ENCODE measurements at places on chromosomes 1 and 21.

DNA sequence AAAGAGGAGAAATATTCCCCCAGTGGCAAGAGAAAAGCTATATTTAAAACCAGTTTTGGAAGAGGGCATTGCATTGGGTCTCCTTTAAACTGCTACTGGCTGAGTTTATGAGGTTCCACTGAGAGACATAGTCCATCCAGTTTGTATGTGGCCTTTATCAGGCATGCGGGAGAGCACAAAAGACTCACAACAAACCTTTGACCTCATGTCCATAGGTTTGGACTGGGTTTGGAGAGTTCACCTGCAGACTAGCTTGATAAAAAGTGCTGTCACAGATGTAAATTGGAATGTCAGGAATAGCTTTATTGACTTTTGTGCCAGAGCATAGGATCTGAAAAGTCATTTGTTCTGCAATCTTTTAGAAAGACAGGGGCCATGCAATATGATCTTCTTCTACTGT lies 131.0 kb upstream of the NRIP1 start:
- no peak for DNase-seq

DNA sequence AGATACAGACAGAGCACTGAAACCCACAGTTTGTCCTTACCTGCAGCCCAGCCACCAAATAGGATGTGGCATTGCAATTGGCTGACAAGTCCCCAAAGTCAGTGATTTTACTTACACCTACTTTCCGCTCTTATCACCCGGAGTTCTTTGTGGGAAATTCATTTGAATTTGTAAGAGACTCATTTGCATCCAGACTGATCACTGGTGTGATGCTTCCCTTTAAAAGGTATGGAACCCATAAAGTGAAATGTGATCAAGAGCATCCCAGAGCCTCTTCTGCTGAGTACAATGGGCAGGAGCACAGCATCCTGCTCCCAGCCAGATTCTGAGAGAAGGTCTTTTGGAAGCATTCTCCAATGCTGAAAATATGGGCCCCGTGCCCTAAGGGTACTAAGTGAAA lies 161.4 kb downstream of the DAB1 start:
- DNase-seq, result no peak

DNA sequence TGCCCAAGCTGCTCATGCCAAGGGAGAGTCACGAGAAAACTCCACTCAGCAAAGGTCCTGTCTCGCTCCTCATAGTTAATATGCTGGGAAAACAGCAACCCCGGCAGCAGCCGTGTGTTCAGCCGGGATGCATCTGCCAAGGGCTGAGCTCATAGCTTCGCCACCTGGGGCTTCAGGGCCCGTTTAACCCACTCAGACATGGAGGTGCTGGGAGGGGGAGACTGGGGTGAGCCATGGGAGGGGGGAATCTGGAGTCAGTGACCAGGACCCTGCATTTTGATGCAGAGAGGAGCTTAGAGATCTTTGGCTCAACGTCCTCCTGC lies 283.4 kb downstream of the PTPRU start:
- no peak for DNase-seq

DNA sequence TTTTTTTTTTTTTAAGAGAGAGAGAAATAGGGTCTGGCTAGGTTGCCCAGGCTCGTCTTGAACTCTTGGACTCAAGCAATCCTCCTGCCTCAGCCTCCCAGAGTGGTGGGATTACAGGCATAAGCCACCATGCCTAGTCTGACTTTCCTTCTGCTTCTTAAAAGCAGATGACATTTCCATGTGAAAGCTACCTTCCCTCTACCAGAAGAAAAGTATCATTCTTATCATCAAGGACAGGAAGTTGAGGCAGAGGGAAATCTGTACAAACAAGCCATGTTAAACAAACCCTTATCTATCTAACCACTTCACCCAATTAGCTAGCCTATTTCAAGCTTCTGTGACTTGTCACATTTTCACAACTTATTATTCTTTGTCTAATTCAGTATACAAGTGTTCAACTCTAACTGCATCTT lies 54.8 kb downstream of the SAMSN1 start:
- DNase-seq, result no peak

GRCh38 chr1:4836574-4836973 lies 182.2 kb downstream of the AJAP1 start:
- DNase-seq, result no peak

DNA sequence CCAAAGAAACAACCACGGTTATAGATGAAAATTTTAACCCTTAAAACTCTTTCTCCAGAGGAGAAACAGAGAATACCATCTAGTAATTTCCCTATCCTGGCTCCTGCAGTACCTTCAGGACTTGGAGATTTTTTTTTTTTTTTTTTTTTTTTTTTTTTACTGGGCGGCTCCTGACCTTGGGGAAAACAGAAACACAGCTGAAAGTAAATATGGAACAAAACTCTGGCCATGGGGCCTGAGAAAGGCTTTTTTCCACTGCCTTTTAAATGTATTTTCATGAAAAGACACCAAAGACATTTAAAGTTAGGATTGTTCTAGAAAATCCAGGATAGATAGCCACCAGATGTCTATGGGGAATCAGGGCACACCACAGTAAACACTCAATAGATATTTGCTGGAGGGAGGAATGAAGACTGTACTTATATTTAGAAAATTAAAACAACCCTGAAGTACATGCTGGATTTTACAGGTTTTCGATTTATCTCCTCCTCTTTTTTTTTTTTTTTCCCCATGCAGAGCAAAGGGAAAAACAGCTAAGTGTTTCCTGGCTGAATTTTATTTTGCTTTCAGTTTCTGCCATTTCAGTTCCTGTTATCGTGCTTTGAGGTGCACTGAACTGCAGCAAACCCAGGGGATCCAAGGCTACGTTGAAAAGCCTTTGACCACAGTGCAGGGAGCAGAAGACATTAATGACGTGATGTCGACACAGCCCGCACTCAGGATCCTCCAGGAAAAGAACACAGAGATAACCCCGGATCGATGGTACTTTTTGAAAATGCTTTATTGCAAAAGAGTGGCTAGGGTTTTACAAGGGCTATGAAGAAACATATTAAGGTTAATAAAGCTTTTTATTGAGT lies 35.7 kb upstream of the CNN3 start:
- no peak for DNase-seq
